ENCODE measurements at places on chromosomes 2 and 18. TPM values are rescaled to one million over a fixed set of nuclear protein-coding genes. Genes with fewer than 3 reads are reported as not detected.

The UCN gene
- not detected for total RNA-seq

The EN1 gene
- not detected for total RNA-seq

The DOCK10 gene
- total RNA-seq, result 23.0 TPM

The IRS1 gene
- 0.11 TPM for total RNA-seq

The LYPD6 gene
- 3.1 TPM for total RNA-seq

The UGT1A4 gene
- not detected for total RNA-seq

The HOXD4 gene
- total RNA-seq, result 13.7 TPM

The SETBP1 gene
- total RNA-seq, result 4.2 TPM

The CKAP2L gene
- total RNA-seq, result 25.2 TPM

The CHRND gene
- not detected for total RNA-seq

The IAH1 gene
- total RNA-seq, result 39.9 TPM

The NFU1 gene
- total RNA-seq, result 49.7 TPM

The TNFRSF11A gene
- 11.1 TPM for total RNA-seq

The C1GALT1C1L gene
- total RNA-seq, result 0.74 TPM

The C2orf76 gene
- total RNA-seq, result 12.1 TPM

The RAD51AP2 gene
- not detected for total RNA-seq

The CTNNA2 gene
- total RNA-seq, result not detected

The KLHL14 gene
- not detected for total RNA-seq

The CRYGB gene
- total RNA-seq, result not detected
